ENCODE measurements at places on chromosomes 11 and 22.

DNA sequence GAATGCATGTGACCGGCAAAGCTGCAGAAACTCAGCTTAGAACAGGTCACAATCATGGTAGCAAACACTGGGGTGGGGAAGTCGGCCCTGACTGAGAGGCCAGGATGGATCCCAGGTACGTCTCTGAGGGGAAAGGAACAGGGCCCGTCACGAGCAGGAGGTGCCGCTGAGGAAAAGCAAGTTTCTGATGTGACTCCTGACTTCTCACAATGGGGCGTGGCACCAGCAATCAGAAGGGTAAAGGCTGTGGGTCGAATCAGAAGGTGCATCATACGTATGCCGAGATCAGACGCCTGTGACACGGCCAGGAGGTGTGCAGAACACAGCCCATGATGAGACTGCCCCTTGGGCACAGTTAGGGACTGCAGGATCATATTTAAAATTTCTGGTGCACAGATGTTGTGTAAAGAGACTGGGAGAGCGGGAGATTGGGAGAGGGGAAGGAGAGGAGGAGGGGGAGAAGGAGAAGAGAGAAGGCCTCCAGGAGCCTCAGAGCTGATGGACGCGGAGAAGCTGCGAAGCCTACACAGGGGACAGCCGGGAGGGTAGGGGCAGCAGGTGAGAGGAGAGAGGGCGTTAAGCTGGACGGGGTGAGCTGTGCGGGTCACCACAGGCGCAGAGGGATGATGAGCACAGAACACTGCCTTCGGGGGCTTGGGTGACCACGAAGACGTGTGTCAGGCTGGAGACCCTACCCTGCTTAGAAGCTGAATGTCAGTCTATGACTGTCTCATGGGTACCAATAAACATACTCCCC is 30.7 kb downstream of the KRTAP5-5 start:
- no peak for DNase-seq

DNA sequence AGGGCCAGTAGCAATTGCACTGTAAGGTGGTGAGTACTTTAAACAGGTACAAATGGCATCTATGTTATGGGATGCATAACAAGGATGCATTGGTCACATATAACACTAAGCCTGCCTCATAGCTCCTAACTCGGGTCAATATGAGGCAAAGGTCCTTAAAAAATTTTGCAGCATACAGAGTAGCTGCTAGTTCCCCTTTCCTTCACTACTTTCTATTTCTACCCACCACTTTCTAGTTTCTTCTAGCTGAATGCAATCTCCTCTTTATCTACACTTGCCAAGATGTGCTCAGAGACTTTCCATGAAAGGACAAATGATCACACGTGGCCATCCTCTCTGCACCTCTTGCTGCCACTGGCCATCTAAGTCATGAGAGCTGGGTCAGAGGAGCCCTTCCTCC is 9.8 kb downstream of the OR51F2 start:
- no peak for DNase-seq

DNA sequence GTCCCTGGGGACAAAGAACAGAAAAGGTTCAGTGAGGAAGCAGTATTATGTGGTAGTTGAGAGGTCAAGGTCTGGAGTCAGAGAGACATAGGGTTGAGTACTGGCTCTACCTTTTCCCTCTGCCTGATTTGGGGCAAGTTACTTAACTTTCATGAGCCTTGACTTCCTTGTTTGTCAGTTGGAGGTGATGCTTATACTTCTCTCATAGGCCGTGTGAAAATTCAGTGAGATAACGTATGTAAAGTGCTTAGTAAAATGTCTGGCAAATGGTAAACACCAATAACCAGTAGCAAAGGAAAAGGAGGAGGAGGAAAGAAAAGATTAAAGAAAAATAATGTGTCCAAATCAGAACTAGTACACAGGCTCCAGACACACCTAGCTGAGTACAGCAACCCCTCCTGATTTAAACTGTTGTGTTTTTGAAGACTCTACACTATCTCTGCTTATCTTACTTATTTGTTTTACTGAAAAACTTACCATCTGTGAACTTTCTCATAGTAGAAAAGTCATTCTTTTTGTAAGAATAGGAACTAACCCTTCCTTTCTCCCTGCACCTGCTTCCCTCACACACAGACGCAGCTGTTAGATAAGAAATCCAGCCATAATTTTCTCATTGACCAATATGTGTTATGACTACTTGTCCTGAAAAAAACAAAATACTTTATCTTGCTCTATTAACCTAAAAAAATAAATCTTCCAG is 126.9 kb downstream of the CD44 start:
- no peak for DNase-seq

DNA sequence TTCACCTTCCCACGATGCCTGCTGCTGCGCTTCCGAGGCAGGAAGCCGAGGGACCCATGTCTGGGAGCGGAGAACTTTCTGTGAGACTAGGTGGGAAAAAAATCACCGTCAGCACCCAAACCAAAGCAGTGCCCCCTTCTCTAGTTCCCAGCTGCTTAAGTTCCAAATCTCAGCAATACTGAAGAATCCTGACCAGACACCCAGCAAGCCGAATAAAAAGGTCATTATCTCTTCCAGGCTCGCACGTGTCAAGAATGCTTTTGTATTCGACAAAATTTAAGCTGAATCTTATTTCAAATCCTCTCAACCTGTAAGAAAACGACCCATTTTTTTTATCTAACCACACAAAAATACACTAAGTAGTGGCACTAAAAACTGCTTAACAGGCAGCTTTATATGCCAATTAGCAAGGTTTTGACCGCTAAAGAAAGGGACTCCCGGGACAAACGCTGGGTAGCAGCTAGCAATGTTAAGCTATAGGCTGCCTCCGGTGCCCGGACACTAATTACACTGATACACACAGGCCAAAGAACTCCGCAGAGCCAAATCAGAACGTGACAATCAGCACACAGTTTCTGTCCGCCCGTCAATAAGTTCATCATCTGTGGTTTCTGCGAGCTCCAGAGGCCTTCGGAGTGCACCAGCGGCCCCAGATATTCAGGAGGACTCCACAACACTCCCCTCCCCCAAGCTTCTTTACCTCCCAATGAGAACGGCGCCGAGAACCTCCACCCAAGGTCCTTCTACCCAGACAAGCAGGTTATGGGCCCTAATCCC is 728 bp downstream of the RPL3 start:
- no peak for DNase-seq

DNA sequence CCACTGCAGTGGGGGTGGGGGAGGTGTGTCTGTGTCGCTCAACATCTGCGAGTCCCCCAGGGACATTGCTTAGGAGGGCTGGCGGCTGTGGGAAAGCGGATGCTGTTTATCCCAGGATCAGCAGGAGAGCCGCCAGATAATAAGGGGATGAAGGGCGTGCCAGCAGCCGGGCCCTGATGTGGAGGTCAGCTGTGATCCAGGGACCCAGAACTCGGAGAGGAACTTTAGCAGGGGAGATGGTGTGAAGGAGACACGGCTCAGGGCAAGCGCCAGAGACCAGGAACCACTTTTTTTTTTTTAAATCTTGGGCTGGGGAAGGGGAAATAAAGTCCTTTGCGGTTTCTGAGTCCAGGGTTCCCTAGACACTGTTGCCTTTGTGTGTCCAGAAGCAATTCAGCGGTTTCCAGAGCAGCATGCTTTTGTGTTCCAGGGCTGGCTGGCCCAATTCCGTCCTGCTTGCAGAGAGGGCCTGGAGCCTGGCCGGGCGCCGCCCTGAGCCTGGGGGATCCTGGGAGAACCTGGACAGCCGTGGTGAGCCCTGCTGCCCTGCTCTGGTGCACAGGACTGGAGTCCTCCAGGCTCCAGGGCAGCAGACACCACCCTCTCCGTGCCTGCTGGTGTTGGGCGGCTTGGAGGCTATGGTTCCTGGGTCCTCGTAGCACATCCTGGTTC is at the start of gene GRAMD4:
TSS of gene GRAMD4 (plus strand) at position 557 of the 672 bp plus-strand sequence. CDS start 6,414 bp downstream, outside the sequence.
- DNase-seq: no peak

DNA sequence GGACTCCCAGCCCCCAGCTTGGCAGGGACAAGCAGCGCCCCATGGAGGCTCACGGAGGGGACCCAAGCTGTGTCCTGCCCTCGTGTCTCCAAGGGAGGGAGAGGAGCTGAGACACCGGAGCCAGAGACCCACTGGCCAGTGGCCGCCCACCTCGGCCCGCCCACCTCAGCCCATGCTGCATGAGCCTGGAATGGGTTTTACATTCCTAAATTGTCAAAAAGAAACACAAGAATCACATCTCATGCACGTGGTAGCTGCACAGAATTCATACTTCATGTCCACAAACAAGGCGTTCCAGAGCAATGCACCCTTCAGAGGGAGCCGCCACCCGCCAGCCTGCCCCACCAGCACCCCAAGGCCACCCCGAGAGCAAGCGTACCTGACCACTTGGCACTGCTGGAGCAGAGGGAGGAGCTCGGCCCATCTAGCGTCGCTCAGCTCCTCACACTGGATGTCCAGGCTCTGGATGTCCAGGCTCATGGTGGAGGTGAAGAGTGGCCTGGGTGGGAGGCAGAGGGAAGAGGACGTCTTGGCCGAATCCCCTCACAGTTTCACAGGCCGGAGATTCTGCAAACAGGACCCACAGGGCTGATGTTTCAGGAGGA is 5.3 kb downstream of the RNH1 start:
- DNase-seq: no peak

GRCh38 chr22:35981900-35982299 is 46.7 kb downstream of the RBFOX2 start:
- DNase-seq: no peak

DNA sequence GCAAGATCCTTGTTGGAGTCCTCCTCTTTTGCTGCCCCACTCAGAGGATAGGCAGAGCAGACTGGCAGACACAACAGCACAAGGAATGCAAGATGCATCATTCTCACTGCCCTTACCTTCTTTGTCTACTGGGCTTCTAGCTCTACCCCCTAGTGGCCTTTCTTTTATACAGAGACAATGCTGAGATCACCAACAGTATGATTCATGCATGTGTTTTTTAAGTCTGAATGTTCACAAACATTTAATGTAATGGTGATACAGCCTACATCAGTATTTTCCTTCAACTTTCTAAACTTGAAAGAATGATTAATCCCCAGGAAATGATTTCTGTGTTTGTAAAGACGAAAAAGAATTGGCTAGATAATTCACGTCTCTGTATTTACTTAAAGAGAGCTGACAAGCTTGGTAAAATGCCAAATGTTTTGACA is at the start of gene MMP10:
TSS of gene MMP10 (minus strand) at position 138 of the 428 bp plus-strand sequence. CDS start at position 101, 37 bp downstream.
- DNase-seq: no peak

DNA sequence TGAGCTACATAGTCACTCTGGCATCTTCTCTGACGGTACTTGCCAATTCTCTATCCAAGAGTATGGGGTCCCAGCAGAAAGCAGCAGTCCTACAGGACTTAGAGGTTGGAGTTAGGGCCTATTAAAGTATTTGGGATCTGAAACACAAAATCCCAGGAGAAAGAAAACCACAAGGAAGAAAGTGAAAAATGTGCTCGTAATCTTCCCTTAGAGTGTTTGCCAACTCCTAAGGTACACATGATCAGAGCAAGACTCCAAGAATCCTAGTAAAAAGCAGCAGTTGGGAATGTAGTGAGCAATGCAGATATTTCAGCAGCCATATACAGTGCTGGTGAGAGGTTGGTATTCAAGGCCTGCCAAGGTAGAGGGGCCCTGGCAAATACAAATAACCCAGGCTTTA is 71.6 kb downstream of the EXT2 start:
- no peak for DNase-seq

DNA sequence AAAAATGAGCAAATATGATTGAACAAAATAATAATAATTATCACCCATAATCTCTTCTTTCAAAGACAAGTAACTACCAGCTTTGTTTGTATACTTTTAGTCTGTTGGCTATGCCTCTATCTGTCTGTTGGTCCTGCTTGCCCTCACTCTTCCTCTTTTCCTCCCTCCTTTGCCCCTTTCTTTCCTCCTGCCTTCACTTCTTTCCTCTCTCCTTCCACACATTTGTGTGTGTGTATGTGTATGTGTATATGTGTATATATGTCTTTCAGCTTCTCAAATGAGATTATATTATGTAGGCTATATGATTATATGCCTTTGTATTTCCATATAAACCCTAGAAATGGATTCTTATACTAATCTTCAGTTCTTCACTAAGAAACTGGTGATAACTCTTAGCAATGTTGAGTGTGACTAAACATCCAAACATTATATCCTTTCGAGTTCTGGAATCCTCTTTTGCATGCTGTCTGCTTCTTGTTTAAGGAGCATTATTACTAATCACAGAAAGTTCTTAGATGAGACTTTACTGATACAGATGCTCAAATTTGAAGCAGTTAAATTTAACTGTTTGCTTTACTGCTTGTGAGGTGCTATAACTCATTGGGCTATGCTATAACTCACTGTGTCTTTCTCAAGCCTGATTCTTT is 219.1 kb downstream of the TMEM135 start:
- no peak for DNase-seq

- DNase-seq: no peak
These were observed 189.4 kb upstream of the NCAM1 start for GRCh38 chr11:112771851-112772250.

GRCh38 chr11:22656130-22656529 is 10.3 kb upstream of the GAS2 start:
- DNase-seq: no peak

DNA sequence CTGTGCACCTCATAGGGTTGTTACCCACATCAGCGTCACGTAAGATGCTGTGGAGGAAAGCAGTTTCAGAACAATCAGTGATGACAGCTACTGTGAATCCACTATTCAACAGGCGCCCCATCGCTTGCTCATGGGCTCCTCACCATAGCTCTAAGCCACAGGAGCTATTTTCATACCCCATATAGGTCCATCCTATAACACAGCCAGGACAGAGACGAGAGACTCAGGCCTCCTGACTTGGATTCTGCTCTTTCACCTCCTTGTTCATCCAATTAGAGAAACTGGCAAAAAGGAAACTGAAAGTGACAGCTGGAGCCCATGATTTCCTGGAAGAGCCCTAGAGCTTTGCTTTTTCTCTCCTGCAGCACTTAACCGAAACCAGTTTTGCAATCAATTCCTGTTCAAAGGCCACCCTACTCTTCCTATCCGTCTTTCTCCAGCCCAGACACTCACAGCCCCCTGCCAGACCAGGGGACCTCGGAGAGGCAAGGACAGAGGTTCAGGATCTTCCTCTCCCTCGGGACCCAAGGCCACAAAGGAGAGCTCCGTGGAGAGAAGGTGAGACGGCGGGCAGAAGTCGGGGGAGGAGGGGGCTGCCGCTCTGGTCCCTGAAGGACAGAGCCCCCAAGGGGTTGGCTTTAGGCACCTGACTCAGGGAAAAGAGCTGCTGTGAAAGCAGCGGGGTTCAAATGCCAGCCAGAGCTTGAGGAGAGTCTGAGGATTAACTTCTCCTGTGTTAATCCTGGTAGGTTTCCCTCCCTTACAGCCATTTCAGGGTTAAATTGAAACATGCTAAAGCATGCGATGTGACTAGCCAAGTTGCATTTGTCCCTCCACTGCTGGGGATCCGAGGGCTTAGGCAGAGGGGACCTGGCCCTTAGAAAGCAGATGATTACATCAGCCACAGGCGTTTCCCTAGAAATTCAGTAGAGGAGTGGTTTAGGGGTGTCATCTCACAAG is at the start of gene APOL6:
TSS of gene APOL6 (plus strand) at position 381 of the 960 bp plus-strand sequence. CDS start 7,980 bp downstream, outside the sequence.
- DNase-seq: peak; percentile 50

DNA sequence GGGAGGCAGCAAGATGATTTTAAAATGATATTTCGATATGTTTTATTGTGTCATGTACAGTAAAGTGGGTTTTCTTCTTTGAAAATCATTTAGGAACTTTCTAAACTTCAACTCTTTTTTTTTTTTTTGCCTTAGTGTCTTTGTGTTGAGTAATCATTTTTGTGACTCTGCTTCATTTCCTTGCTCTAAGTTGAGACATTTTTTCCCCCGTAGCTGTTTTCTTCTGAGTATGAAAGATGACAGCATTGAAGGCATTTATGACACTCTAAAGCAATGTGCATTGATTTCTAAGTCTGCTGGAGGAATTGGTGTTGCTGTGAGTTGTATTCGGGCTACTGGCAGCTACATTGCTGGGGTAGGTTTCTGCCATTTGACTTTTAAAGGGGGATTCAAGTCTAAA is 23.5 kb downstream of the RRM1 start:
- DNase-seq: no peak

GRCh38 chr22:26906464-26906863 is 249.1 kb downstream of the MIAT start:
- DNase-seq: no peak
